ENCODE measurements at places on chromosomes 13 and 19. TPM values are rescaled to one million over a fixed set of nuclear protein-coding genes. Genes with fewer than 3 reads are reported as not detected.

GRCh38 chr19:1474011-1474764 is 4.8 kb downstream of the C19orf25 start:
- DNase-seq, result peak; percentile 68

- no peak for DNase-seq
These were observed 9.3 kb upstream of the BAX start for GRCh38 chr19:48945415-48945814.

DNA sequence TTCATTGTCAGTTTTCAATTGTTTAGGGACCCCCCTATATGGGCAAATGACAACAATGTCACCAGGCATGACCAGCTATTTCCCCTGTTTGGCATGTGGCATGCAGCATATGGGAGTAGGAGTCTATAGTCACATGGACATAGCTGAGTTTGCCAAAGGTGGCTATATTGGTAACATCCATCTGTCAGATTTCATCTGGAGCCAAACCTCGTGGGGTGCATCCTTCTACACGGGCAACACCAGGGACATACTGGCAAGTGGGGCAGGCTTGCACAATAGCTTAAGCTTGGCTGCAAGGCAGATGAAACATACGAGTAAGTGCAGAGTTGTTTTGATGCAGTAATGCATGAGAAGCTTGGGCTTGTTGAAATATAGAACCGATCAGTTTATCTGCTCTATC is 24.5 kb upstream of the ZNF816 start:
- no peak for DNase-seq

DNA sequence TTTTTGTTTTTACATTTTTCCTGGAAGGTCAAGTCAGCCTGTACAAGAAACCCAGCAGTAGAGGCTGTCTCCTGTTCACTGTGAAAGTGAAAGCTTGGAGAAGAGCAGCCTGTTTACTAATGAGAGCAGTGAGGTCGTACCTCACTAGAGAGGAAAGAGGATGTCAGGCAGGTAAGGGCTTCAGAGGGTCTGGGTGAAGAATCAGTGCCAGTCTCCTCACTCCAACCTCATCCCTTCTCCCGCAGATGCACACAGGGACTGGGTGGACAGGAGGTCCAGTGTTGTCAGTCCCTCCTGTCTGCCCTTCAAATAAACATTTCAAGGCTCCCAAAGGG is 462.5 kb downstream of the KLF5 start:
- no peak for DNase-seq

The POGLUT2 gene
- total RNA-seq, result 3.2 TPM

All from Right ventricle myocardium inferior (tissue), 1 donor.